Natural killer cell (primary cell): ENCODE measurements at places on chromosomes 6 and 20. TPM values are rescaled to one million over a fixed set of nuclear protein-coding genes. Genes with fewer than 3 reads are reported as not detected.

Gene RRAGD
- total RNA-seq = 4.4 TPM

Gene AGER
- total RNA-seq = 19.0 TPM

Gene DEFB132
- total RNA-seq = not detected

Gene ISM1
- total RNA-seq = not detected

Gene COL9A1
- total RNA-seq = not detected

Gene TMEM200A
- 0.50 TPM for total RNA-seq

Gene GNMT
- total RNA-seq = 2.0 TPM

Gene SESN1
- 52.9 TPM for total RNA-seq

Gene NOL4L
- total RNA-seq = 136 TPM

Gene HSPA1L
- 2.0 TPM for total RNA-seq

Gene KIAA0408
- total RNA-seq = not detected

Gene MAS1
- total RNA-seq = not detected

Gene KIF6
- not detected for total RNA-seq

Gene KIF25
- not detected for total RNA-seq

Gene EPPIN
- total RNA-seq = not detected

Gene ATXN1
- 120 TPM for total RNA-seq

Gene CEP85L
- 85.2 TPM for total RNA-seq
